HS-27A (cell line): ENCODE measurements at places on chromosomes 6 and 20.

DNA sequence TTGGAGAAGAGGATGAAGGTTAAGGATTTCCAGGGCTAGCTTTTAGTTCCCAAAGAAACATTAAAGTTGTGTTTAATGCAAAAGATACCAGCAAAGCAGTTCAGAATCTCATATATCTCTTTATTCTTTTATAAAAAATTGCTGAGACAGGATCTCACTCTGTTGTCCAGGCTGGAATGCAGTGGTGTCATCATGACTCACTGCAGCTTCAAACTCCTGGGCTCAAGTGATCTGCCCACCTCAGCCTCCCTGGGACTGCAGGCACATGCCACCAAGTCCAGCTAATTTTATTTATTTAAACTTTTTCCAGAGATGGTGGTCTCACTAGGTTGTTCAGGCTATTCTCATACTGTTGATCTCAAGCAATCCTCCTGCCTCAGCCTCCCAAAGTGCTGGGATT, 41.1 kb upstream of the CAP2 start:
- DNase-seq: no peak

DNA sequence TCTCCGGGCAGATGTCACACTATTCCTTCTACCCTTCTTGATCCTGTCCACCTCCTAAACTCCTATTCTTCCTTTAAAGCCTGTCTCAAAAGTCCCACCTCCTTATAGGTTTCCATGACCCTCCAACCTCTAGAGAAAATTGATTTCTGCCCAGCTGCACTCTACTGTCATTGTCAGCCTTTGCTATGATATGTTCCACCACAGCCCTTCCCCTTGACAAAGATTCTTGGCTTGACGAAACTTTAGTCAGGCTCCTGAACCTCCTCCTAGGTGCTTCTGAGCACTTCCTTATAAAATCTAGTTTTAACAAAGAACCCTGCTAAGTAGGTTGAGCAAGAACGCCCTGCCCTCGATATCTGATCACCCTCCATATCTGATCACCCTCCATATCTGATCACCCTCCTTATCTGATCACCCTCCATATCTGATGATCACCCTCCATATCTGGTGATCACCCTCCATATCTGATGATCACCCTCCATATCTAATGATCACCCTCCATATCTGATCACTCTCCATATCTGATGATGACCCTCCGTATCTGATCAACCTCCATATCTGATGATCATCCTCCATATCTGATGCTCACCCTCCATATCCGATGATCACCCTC, 103.2 kb downstream of the RIN2 start:
- DNase-seq: no peak

- peak; percentile 49 for DNase-seq
Observed at GRCh38 chr20:25574411-25574810, 10.9 kb downstream of the NINL start.

- no peak for DNase-seq
Observed at GRCh38 chr6:37696841-37697662, 631 bp downstream of the MDGA1 start.

DNA sequence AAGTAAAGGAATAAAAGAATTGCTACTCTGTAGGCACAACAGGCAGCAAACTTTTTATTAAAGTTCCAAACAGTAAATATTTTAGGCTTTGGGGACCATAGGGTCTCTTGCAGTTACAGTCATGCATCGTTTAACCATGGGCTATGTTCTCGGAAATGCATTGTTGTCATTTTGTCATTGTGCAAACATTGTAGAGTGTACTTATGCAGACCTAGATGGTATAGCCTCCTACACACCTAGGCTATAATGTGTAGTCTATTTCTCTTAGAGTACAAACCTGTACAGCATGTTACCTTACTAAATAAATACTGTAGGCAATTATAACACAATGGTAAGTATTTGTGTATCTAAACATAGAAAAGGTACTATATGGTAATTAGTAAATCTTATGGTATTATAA, 54.7 kb downstream of the CDS2 start:
- no peak for DNase-seq

GRCh38 chr20:53331151-53331973, 262.3 kb downstream of the ZNF217 start:
- peak; percentile 52 for DNase-seq

GRCh38 chr6:78611102-78611620, 256.2 kb upstream of the IRAK1BP1 start:
- DNase-seq: no peak

- DNase-seq: no peak
Observed at GRCh38 chr6:162198925-162199324, 528.6 kb downstream of the PRKN start.

DNA sequence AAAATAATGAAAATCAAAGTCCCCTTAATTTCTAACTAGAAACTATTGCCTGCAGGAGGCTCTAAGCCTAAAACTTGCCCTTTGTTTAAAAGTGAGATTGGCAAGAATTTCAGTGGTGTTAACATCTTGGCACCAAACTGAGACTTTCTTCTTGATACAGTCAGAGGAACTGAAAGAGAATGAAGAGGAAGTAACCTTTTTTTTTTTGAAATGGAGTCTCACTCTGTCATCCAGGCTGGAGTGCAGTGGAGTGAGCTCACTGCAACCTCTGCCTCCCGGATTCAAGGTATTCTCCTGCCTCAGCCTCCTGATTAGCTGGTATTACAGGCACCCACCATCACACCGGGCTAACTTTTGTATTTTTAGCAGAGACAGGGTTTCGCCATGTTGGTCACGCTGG, 3.6 kb downstream of the DOP1A start:
- DNase-seq: no peak

- DNase-seq: no peak
Observed at GRCh38 chr20:6178537-6178936, 55.7 kb upstream of the FERMT1 start.

DNA sequence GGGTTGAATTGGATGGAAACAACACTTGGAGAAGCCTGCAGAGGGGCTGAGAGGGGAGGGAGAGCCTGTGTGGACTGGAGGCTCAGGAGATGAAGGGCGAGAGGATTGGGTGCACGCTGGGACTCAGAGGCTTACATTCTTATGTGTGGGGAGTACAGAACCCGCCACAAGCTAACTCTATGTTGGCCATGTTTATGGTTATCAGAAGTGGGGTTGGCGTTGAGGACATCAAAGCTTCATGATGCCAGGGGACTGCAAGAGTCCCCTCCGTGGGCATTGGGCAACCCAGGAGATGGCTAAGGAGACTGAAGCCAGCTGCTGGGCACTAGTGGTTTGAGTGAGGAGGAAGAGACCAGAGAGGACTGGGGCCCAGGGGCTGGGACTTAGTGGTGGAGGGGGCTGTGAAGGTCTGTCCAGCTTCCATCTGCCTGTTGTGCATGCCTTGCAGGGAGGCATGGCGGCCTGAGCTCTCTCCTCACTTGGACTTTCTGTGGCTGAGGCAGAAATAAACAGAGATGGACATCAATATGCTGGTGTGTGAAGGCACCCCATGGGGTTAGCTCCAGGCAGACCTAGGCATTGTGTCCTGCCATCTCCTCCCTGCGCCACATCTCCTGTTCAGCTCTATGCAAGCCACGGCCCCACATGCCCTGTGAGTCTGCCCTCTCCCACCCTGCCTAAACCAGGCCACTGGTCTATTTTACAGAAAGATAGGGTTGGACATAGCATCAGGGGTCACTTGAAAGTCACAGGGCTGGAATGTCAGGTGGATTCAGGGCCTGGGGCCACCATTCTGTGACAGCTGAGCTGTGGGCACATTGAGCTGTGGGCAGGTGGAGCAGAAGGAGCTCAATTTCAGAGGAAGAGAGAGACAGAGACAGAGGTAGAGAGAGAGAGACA, 61.6 kb downstream of the PHACTR3 start:
- no peak for DNase-seq

GRCh38 chr6:111301946-111302345, 181.1 kb downstream of the REV3L start:
- no peak for DNase-seq

DNA sequence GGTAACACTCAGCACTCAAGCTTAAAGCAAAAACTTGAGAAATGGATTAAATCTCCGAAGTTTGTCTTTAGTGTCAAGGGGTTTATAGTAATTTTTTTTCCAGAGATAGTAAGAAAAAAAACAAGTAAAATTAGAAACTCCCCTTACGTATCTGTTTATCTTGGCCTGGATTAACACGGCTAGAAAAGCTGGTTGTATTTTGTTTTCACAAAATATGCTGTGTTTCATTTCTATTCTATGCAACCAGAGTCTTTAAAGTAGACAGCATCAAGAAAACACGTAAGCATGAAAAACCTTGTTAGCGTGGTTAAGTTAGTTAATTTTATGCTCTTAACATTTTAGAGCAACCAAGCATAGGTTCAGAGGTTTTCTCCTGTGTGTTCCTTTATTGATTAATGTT, 21.8 kb upstream of the ERVFRD-1 start:
- DNase-seq: no peak

- DNase-seq: no peak
Observed at GRCh38 chr6:131823276-131823902, 15.6 kb downstream of the ENPP1 start.

GRCh38 chr6:5896476-5897200, 110.1 kb downstream of the NRN1 start:
- DNase-seq: no peak

DNA sequence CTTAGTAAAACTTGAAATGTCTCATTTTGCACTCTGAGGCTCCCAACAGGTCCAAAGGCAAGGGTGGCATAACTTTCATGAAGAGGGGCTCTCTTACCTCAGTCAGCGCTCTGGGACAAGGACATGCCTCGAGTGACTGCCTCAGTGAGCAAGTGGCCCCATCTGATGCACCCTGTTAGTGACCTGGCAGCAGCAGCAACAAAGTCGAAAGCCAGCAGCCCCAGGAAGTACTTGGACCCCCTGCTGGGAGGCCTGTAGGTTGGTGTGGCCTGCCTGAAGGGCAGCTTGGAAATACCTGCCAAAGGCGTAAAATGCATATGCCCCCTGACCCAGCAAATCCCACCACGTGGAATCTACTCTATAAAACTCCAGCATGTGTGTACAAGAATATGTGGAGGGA, 13.2 kb downstream of the MAP1LC3A start:
- no peak for DNase-seq

DNA sequence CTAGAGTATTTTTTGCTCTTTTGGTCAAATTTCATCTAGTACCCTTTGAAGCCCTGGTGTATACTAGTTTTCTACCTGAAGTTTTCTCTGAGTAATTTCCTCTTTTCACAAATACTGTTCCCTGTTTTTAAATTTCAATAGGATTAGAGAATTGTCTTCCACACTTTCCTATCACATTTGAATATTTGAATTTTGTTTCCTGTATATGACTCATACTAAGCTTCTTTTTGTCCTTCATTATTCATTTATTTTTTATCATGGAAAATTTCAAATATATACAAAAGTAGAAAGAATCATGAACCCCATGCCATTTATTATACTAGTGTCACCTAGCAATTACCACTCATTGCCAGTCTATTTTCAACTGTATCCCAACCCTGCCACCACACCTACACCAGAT, 52.7 kb downstream of the LHFPL5 start:
- no peak for DNase-seq

DNA sequence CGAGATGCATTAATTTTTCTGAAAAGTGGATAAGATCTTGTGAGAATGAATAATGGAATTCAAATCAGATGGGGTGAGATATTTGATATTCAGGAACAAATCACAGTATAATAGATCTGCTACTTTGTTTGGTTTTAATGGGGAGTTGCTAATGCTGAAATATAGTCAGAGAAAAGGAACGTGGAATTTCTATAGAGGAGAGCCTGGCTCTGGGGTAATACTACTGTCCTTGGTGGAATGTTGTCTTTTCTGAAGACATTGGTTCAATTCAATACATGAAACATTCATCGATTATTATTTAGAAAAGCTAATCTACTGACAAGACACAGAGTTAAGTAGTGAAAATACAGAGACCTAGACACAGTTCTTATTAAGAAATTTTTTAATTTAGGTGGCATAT, 108.6 kb downstream of the ESR1 start:
- DNase-seq: no peak

DNA sequence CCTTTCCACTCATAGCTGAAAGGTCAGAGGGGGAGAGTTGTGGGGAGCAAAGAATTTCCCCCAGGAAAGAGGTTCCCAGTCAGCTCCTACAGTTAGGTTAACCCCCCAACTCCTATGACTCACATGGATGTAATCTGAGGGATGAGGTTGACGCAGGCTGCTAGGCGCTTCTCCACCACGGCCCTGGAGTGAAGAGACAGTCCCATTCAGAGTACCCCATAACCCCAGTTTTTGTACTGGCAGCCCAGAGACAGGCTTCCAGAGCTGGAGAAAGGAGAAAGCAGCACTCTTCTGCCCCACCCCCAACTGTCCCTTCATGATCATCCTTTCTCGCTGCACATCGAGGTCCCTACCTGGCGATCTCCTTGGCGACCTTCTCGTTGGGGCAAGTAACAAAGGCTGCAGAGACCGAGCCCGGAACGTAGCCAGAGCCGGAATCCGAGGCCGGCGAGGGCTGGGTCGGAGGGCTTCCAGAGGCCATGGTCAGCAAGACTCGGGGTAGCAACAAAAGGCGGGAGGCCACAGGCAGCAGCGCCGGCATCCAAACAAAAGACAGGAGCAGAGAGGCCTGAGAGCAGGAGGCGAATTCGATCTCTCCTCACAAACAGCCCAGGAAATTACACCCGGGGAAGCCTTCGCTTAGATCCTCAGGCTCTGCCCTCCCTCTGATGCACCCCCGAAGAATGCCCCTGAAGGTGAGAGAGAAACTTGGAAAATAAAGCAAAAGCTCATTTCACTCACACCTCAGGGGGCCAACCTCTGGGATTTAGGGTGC, 592 bp downstream of the CUTA start:
- peak; percentile 85 for DNase-seq

DNA sequence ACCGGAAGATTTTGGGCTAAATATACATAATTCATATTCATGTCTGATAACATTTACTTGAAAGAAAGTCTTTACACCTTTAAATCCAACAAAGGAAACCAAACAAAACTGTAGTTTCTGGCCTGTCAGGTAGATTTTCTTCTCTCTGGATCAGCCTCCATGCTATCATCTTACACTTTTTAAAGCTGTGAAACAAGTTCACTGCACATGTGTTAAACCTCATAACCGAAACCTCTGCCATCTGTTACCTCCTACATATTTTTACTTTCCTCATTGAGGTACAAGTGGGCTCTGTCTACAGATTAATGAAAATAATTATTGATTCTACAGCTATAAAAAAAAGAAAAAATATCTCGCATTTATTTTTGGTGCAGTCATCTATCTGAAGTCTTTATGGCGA, 149.9 kb downstream of the RALGAPA2 start:
- no peak for DNase-seq

- no peak for DNase-seq
Observed at GRCh38 chr6:152776833-152777232, 26.2 kb downstream of the VIP start.

DNA sequence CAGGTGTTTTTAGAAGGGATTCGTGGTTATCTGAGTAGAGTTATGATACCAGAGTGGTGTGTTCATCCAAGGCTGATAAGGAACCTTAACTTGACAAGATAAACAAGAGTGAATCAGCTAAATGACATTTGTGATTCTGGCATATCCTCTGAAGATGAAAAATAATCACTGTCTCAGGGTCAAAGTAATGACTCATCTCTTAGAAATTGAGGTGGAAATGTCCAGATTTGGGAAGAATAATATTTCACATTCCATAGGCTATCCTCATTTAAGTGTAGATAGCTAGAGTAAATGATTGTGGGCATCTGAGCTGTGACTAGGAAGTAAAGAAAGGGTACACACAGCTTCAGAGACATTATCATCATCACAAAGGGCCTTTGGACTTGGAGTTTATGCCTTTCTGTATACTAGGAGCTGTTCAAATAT, 255.7 kb downstream of the GJA1 start:
- DNase-seq: peak; percentile 88

- no peak for DNase-seq
Observed at GRCh38 chr6:145508107-145508506, 227.2 kb downstream of the EPM2A start.
